HepG2 (cell line): ENCODE measurements at places on chromosomes 12 and 14. TPM values are rescaled to one million over a fixed set of nuclear protein-coding genes. Genes with fewer than 3 reads are reported as not detected.

GRCh38 chr14:95290871-95291431 is 28.8 kb downstream of the CLMN start:
- no peak for DNase-seq

DNA sequence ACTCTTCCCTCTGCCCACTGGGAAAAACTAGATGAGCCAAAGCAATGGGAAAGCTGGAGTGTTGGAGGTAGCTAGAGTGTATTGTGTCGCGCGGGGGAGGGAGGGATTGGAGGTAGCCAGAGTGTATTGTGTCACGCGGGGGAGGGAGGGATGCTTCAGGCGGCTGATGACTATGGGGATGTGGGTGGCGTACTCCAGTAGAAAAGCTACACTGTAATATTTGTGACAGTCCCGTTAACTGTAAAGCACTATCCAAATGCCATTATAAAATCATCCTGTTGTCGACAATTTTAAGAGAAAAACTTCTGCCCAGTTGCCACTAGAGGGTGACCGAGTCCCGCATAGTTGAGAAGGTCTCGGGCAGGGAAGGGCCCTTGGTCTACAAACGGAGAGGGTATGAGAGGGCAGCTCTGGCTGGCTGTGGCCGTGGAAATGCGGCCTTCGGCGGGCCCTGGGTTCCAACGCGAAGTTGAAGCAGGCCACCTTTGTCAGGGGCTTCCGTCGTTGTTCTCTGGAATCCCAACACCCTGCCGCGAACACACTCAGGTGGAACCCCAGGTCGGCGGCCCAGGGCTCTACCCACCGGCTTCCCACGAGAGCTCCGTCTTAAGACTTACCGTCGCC is 15.1 kb upstream of the PLEK2 start:
- DNase-seq, result peak; percentile 76

- DNase-seq, result no peak
These were observed 341 bp downstream of the ZNF10 start for GRCh38 chr12:133130808-133131128.

- DNase-seq, result no peak
These were observed 213.6 kb upstream of the FSCB start for GRCh38 chr14:44720707-44721106.

CPM gene
- total RNA-seq, result not detected in 2 replicates

- no peak for DNase-seq
These were observed 792 bp upstream of the SLC38A1 start for GRCh38 chr12:46269429-46270241.

DNA sequence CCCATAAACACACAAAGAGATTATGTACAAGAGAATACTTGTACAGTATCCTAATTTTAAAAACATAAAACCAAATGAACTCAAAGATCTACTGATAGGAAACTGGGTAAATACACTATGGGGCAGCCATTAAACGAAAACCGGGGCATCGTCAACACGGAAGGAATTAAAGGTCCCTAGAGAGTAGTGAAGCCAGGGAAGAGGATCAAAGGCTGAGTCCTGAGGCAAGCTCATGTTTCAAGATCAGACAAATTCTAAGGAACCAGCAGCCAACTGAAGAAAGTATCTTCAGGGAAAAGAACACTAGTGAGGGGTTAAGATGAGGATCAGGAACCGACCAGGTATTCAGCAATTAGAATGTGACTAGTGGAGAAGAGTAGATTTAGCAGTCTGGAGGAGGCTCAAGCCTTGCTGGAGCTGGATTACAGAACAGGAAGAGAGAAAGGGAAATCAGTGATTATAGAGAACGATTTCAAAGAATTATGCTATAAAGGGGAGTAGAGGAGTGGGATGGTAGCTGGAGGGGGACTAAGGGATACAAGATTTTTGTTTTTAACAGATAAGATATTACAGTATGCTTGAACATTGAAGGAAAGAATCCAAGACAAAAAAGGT is 23.7 kb downstream of the SEL1L start:
- DNase-seq, result no peak

GRCh38 chr14:101620031-101620788 is 58.9 kb downstream of the DIO3 start:
- no peak for DNase-seq

- DNase-seq, result no peak
These were observed 439.0 kb upstream of the STXBP6 start for GRCh38 chr14:25488961-25489360.

IFNG gene
- not detected in 2 replicates for total RNA-seq

CIPC gene
- total RNA-seq, result 13.9 and 18.4 TPM in 2 replicates
